ENCODE measurements at places on chromosomes 2 and 18. TPM values are rescaled to one million over a fixed set of nuclear protein-coding genes. Genes with fewer than 3 reads are reported as not detected.

Gene ARHGEF33
- total RNA-seq: 0.19 TPM

Gene ILKAP
- total RNA-seq: 21.7 TPM

Gene ATP8B1
- 80.7 TPM for total RNA-seq

Gene POTEI
- 0.48 TPM for total RNA-seq

Gene ITGA6
- total RNA-seq: 218 TPM

Gene CCDC178
- total RNA-seq: 1.8 TPM

Gene ABCG8
- not detected for total RNA-seq

Gene SLC5A6
- 41.7 TPM for total RNA-seq

Gene LANCL1
- 23.8 TPM for total RNA-seq

Gene POTEJ
- 0.65 TPM for total RNA-seq

Gene HOXD11
- total RNA-seq: not detected

Gene RAX
- total RNA-seq: not detected

Gene TNFAIP6
- total RNA-seq: not detected

Gene NYAP2
- not detected for total RNA-seq

Gene RFTN2
- 5.9 TPM for total RNA-seq

Gene TYMS
- total RNA-seq: 15.0 TPM

Gene LYG2
- total RNA-seq: not detected

Gene CCDC142
- total RNA-seq: 22.9 TPM

Gene DNAJC5G
- 0.98 TPM for total RNA-seq

Gene OR6B3
- total RNA-seq: not detected

Gene KCNIP3
- total RNA-seq: 0.48 TPM

Gene IFIH1
- total RNA-seq: 5.9 TPM

Gene EGR4
- total RNA-seq: not detected

Gene PNO1
- total RNA-seq: 17.0 TPM

Gene HOXD10
- total RNA-seq: 2.2 TPM

Gene RAB6D
- total RNA-seq: 0.10 TPM

Gene LOXL3
- 1.6 TPM for total RNA-seq

Gene SPHKAP
- not detected for total RNA-seq

Gene ANKRD30BL
- total RNA-seq: not detected

Gene TM4SF20
- not detected for total RNA-seq

Gene COL3A1
- 6.2 TPM for total RNA-seq

Gene G6PC2
- not detected for total RNA-seq

Gene BOLL
- not detected for total RNA-seq

Gene IL1B
- 0.33 TPM for total RNA-seq

Gene ANTXR1
- total RNA-seq: 2.6 TPM

Gene MC5R
- not detected for total RNA-seq

Gene CD207
- not detected for total RNA-seq

Gene CTLA4
- total RNA-seq: not detected

Gene CDH19
- total RNA-seq: not detected

Gene WDR35
- total RNA-seq: 15.0 TPM

Gene DNAH7
- under 0.01 TPM for total RNA-seq

Gene GALR1
- total RNA-seq: not detected

Gene MEP1B
- total RNA-seq: not detected

Gene CD302
- 14.4 TPM for total RNA-seq

Gene TOGARAM2
- 0.10 TPM for total RNA-seq

Gene MOCOS
- total RNA-seq: 0.48 TPM

Gene MROH2A
- not detected for total RNA-seq

Gene PKDCC
- total RNA-seq: 3.9 TPM

Gene FOXI3
- not detected for total RNA-seq

Gene STON1
- total RNA-seq: 4.8 TPM

Gene GNLY
- not detected for total RNA-seq

Gene ESPNL
- total RNA-seq: not detected

Gene EPB41L3
- total RNA-seq: 60.9 TPM

Gene SERPINB12
- total RNA-seq: not detected

Gene LRRC30
- total RNA-seq: not detected

Gene PCARE
- not detected for total RNA-seq

Gene KCNF1
- 1.3 TPM for total RNA-seq

Measured in vein endothelial cell (primary cell).